ENCODE measurements at places on chromosomes 2 and 18. TPM values are rescaled to one million over a fixed set of nuclear protein-coding genes. Genes with fewer than 3 reads are reported as not detected.

FZD7 gene
- 0.29 TPM for total RNA-seq

ANKAR gene
- total RNA-seq = 4.3 TPM

LIMS3 gene
- 17.8 TPM for total RNA-seq

SUMO1 gene
- 102 TPM for total RNA-seq

DTNA gene
- total RNA-seq = 15.3 TPM

CIB4 gene
- not detected for total RNA-seq

CLEC4F gene
- not detected for total RNA-seq

CAVIN2 gene
- total RNA-seq = 171 TPM

SPP2 gene
- not detected for total RNA-seq

SPDYA gene
- total RNA-seq = 0.92 TPM

INHBB gene
- 1.8 TPM for total RNA-seq

DNA sequence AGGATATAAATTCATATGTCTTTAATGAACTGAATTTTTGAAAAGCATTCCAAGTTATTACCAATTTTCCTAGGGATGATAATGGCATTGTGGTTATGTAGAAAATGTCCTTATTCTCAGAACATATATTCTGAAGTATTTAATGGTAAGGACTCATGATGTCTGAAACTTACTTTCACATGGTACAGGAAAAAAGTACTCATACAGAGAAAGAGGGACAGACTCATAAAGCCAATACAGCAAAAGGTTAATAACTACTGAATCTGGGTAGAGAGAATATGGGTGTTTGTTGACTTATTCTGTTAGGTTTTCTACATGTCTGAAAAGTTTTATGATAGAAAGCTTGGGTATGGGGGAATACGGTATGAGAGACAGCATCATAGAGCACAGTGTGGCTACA, 84.3 kb upstream of the SERTAD2 start:
- no peak for DNase-seq

- DNase-seq = no peak
Observed at GRCh38 chr2:37795938-37796337, 124.5 kb upstream of the CDC42EP3 start.

- no peak for DNase-seq
Observed at GRCh38 chr2:205808486-205809121, 126.3 kb downstream of the NRP2 start.

- no peak for DNase-seq
Observed at GRCh38 chr2:85288244-85288725, 39.5 kb downstream of the TGOLN2 start.

DNA sequence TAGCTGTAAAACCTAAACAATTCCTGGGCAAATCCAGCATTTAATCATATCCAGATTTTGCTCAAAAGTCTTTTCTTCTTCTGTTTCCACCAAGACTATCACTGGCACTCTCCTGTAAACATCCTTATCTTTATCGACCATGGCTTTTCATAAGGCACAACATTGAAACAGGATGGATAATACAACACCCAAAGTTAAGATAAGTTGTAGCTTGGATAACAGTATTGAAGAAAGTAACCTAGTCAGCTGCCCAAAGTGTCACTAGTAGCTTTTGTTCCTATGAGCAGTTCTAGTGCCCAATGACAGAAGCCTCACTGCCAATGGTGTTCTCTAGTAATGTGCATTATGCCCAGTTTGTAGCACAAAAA, 22.3 kb downstream of the CCBE1 start:
- no peak for DNase-seq

GRCh38 chr2:137316075-137316474, 550.7 kb downstream of the THSD7B start:
- DNase-seq = no peak

DNA sequence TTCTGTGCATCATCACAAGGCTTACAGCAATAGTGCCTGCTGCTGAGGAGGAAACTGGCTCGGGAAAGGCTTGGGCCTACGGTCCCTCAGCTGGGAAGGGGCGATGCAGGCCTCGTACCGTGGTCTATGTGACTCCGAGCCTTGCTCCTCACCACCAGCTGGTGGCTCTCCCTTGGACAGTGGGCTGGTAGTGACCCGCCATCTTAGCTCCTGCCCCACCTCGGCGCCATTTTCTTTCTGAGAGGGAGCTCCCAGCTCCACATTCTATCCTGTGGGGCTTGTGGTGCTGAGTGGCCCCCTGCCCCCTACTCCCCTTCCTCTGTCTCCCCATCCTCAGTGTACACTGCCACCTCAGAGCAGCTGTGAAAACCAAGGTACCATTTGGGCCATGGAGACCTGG, 255.7 kb downstream of the KLHL29 start:
- no peak for DNase-seq

GRCh38 chr2:160932960-160933359, 227.3 kb upstream of the TANK start:
- DNase-seq = no peak

DNA sequence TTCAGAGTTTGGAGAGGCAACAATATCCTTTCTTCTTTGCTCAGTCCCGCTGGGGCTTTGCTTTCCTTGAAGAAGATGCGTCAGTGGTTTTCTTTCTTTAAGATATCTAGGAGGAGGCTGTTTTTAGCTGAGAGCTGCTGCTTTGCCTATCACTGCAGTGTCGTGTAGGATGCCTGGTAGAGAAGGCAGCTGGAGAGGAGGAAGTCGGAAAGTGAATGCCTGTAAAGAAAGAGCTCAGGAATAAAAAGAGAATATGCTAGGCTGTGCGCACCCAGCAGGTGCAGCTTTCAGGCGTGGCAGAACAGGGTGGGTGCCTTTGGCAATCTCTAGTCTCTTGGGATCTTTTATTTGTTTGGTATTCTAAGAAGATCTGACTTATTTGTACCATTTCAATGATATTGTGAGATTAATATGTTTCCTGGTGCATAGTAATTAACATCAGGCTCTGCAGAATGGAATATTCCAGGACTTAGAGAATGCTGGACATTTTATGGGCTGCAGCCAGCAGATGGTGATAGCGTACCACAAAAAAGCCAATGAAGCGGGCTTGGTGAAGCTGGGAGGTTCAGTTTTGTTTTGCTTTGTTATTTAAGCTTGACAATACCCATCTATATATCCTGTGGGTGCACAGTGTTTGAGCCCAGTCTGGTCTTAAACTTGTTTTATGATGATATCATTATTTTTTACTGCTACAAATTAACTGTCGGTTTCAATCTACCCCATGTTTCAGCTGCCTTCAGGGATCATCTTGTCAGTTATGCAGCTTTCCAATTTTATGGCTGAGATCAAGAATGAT, 34.9 kb downstream of the CAVIN2 start:
- DNase-seq = peak; percentile 86

DNA sequence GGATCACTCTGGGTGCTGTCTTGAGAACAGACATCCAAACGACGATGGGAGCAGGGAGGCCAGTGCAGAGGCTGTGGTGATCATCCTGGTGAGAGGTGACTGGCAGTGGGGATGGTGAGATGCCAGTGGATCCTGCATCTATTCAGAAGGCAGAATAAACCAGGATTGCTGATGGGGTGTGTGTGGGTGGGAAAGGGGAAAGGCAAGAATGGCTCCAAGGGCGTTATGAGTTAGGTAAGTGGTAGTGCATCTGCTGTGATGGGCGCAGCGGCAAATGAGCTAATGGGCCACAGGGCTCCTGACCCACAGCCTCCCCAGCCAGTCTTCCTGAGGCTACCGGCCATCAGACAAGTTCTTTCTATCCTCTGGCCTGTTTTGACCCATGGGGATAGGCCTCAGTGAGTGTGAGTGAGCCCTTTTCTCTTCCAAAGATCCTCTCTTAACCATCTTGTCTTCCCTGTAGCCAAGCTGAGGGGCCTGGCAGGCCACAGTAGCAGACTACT, 29.6 kb downstream of the SERTAD2 start:
- DNase-seq = no peak

DNA sequence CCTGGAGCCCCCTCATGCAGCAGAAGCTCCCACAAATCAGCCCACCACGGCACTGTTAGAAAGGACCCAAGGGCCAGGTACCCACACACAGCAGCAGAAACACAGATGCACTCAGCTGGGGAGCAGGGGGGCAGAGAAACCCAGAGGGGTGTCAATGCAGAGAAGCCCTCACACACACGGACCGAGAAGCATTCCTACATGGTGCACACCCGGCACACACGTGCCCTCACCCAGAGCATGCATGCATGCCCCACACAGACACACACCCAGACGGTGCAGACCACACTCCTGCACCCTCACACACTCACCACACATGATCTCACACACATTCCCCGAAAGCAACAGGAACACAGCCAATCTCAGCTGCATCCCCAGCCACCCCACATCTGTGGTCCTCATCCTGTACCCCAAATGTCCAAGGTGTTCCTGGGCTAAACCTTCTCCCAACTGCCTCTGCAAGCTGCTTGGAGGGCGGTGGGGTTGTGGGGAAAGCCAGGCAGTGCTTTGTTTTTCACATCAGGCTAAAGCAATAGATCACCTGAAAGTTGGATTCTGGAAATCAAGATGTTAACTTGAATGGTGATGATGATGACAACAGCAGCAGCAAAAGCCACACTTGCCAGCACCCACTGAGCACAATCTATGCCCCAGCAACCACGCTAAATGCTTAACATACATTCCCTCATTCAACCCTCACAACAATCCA, 102.3 kb downstream of the ZFP36L2 start:
- DNase-seq = no peak

- no peak for DNase-seq
Observed at GRCh38 chr18:34261865-34262780, 37.4 kb upstream of the NOL4 start.

- DNase-seq = no peak
Observed at GRCh38 chr2:1894578-1894977, 150.3 kb upstream of the PXDN start.

DNA sequence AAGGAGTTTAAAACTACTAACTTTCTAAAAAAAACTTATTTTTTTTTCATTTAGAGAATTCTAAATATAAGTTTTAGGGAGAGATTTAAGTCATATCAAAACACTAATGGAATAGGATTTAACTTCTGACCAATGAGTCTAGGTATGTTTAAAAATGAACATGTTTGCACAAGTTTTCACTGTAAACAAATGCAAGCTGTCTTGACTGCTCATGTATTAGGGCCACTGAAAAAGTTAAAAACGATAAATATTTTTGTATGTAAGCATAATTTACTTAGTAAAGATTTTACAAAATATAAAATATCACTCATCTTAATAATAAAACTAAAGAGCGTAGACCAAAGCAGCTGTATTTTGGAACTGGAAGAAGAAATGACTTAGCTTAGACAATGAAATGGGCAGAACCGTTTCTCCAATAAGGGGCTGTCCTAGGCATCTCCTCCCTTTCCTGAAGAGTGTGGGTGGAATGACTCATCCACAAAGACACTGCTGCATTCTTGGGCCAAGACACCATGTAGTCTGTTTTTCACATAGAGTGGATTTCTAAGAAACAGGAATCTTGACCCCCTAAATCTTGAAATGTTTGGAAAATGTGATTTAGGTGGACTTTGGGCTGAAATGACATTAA, 118.8 kb downstream of the MEP1B start:
- peak; percentile 81 for DNase-seq

DNA sequence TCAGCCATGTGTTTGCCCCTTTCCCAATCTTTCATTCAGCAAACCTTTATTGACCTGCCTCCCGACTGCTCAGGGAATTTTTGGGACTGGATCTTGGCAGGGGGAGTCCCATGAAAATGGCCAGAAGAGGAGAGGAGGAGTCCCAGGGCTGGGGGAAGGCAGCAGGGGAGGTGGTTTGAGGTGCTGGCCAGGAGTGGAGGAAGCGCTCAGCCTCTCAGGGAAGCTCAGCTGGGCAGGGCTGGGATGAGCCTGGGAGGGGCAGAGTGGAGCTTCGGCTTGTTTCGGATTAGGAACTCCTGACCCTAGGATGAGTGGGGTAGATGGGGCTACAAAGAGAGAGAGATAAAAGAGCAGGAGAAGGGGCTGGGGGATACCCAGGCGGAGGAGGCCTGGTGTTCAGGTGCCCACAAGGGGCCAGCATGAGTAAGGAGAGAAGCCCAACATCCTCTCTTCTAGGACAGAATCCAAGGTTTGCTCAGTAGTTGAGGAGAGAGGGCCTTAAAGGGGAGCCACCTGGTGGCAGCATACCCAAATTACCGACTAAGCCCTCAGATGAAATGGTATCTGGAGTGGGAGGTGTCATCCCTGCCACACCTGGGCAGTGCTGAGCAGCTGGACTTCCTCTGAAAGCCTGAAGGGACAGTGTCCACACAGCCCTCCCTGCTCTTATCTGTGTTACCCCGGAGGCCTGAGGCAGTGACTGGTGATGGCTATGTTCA, 91.1 kb downstream of the INHBB start:
- peak; percentile 8 for DNase-seq

GRCh38 chr2:98172150-98172765, 85.3 kb downstream of the VWA3B start:
- DNase-seq = no peak

- DNase-seq = no peak
Observed at GRCh38 chr18:77617694-77618093, 368.0 kb downstream of the GALR1 start.

GRCh38 chr2:190679391-190679790, 30.5 kb downstream of the NAB1 start:
- DNase-seq = no peak

GRCh38 chr2:28997237-28997846, 16.2 kb downstream of the TOGARAM2 start:
- DNase-seq = no peak

DNA sequence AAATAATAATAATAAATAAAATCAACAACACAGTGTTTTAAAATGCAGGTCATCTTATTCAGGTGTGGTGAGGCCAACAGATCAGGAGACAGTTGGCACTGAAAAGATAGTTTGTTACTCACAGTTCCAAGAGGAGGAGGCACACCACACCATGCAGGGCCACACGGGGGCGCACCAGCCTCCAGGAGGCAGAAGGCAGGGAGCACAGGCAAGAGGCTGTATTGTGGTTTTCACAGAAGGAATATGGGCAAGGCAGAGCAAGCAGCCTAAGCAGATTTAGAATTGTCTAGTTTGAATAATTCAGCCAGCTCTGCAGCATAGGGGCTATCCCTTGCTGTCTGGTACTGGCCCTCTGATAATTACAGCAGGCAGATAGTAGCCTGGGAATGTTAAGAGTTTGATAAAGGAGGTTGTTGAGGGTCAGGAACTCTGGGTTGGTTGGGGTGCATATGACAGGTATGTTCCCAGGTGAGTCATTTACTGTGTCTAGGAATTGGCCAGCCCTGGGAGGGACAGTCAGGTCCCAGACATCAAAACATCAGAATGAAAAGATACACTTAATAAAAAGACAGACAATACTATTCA, 31.3 kb downstream of the KIAA2012 start:
- DNase-seq = peak; percentile 24

DNA sequence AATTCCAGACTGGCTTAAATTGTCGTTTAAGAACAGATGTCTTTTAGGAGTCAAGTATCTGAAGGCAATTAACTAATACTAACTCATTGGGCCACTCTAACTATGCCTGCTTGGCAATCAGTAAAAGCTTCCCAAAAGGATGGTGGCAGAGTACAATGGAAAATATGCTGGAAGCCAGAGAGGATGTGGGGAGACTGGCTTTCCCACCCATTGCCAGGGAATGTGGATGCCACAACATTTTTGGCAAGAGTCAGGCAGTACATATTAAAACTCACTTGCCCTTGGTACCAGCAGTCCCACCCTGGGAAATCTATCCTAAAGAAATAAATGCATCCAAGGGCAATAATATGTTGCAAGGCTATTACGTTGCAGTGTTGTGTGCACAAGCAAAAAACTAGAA, 74.0 kb upstream of the FZD7 start:
- no peak for DNase-seq

- DNase-seq = no peak
Observed at GRCh38 chr2:232276733-232277313, 101.7 kb upstream of the ALPP start.
